ENCODE measurements at places on chromosomes 16 and 17.

- no peak for DNase-seq
These were observed 49.4 kb downstream of the TNFRSF13B start for GRCh38 chr17:16922386-16923096.

- DNase-seq, result no peak
These were observed 167.9 kb upstream of the NOL11 start for GRCh38 chr17:67549820-67550219.

- no peak for DNase-seq
These were observed 61.2 kb downstream of the SPACA3 start for GRCh38 chr17:33052856-33053255.

GRCh38 chr16:56710181-56710737 lies 19.7 kb upstream of the NUP93 start:
- no peak for DNase-seq

DNA sequence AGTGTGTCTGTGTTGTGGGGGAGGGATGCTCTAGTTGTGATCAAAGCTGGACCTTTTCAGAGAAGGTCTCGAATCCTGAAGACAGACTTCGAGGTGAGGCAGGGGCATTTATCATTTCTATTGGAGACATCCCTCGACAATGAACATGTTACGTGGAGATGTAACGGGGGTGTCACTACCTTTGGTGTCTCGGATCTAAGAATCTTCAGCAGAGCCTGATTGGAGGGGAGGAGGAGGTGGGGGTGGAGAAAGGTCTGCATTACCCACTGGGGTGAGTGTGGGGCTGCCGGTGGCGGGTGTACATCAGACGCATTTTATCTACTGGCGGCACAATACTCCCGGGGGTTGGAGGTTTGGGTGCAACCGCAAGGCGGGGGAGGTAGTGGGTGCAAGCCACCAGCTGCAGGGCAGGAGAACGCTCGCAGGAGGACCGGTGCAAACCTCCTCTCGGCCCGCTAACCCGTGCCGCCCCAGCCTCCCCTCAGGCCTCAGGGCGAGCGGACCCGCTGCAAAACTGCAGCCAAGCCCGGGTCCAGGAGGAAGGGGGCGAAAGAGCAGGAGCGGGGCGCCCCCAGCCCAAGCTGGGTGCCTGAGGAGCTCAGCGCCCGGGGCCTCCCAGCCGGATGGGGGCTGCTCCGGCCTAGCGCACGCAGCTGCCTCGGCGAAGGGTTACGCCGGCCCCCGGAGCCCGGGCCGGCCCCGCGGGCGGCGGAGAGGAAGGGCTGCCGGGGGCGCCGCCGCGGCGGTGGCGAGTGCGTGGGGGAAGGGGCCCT lies 735 bp downstream of the ZNF652 start:
- peak; percentile 61 for DNase-seq

GRCh38 chr16:80887062-80887461 lies 82.7 kb upstream of the CDYL2 start:
- DNase-seq, result no peak

DNA sequence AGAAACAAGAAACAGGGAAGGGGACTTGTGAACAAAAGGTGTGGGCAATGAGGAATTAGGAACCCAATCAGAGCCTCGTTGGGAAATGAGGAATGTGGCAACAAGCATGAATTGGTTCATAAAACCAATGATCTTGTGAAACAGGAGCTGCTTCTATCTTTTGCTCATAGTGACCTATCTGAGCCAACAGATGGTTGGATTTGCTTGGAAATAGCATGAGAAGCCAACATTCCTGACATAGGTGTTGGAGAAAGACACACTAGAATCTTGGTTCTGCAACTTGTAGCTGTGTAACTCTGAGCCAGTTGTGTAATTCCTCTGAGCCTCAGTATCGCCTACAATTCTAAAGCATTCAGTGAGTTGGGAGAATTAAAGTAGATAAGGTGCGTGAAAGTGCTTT lies 251.9 kb upstream of the AXIN2 start:
- no peak for DNase-seq

DNA sequence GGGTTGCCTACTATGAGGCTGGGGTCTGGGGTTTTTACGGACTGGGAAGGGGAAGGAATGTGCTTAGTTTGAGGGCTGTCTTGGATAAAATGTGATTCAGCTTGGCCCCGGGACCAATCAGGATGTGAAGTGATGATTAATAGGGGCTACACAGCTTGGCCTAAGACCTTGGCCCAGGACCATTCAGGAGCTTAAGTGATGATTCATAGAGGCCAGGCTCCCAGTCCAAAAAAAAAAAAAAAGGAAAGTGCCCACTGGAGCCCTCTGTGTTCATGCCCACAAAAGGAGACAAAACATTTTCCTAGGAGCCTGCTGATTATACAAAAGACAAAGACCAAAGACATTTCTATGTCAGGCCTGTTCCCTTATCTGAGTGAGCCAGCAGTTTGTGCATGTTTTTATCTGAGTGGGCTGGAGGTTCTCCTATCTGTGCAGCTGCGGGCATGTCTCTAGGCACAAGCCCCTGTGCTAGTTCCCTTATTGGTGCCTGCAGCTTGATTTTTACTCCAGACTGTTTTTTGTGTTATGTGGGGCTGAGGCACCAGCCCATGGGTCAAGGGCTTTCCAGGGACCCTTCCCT lies 898.2 kb upstream of the GOT2 start:
- DNase-seq, result no peak

All from stimulated activated CD8-positive, alpha-beta memory T cell treated with anti-CD3 and anti-CD28 coated beads, Interleukin-4, amount 100 ng/mL, for 24 hours (primary cell).